ENCODE measurements at places on chromosomes 12 and 14.

DNA sequence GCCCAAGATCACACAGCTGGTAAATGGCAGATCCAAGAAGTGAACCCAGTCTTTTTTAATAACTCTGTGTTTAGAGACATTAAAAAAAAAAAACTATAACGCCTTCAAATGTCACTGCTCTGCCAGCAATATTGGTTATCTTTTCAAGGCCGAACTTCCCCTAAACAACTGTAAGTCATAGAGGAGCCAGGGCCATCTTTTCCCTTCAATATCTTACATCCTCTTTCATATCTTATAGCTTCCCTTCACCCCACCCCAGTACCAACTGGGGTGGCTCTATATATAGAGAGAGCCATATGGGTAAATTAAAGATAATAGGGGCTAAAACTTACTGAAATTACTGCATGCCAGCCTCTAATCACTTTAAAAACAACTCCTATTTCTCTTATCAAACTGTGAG, 100.2 kb downstream of the STAB2 start:
- no peak for DNase-seq

DNA sequence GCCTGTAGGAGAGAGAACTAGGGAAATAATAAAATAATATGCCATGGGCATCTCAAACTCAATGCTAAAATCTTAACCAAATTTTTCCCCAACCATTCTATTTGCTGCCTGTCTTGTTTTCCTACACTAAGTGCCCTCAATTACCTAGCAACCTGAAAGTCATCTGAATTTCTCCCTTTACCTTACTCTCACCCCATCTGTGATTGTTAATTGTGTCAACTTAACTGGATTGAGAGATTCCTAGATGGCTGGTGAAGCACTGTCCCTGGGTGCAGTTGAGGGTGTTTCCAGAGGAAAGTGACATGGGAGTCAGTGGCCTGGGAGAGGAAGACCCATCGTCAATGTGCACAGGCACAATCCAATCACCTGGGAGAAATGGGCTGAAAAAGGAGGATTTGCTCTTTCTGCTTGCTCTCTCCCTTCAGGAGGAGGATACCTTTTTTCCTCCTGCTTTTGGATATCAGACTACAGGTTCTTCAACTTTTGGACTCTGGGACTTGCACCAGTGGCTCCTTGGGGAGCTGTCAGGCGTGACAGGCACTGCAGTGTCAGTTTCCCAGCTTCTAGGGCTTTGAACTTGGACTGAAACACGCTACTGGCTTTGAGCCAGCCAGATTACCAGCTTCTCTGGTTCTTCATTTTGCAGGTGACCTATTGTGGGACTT, 100.1 kb downstream of the PPP1R12A start:
- no peak for DNase-seq

DNA sequence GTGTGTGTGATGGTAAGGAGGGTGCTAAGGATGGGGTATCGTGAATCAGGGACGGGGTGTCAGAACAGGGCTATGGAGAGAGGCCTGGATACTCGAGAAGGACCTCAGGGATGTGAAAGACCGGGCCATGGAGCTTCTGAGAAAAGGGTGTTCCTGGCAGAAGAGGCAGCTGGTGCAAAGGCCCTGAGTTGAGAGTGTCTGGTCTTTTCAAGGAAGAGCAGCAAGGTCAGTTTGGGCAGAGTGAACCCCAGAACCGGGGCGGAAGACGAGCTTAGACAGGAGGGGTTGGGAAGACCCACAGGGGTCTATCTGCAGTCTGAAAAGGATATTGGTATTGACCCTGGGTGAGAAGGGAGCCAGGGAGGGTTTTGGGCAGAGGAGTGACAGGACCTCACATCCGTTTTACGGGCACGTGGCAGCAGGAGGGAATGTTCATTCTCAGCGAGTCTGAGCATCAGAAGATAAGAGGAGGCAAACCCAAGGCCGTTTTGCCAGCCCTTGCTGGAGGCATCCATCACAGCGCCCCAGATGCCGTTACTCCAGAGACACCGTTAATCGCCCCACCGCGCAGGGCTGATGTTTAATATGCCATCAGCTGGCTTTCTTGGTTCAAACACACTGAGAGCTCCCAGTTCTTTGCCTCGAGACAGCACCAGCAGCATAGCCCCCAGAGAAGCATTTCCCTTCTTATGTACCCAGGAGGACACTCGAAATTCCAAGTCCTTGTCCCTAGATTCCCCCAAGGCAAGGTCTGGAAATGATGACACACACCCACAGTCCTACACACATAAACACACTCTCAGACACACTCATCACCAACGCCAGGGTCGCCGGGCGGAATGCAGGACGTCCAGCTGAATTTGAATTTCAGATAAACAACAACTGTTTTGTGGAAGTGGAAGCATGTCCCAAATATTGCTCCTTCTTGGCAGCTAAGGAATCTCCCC, 41.4 kb upstream of the EML1 start:
- DNase-seq: no peak

DNA sequence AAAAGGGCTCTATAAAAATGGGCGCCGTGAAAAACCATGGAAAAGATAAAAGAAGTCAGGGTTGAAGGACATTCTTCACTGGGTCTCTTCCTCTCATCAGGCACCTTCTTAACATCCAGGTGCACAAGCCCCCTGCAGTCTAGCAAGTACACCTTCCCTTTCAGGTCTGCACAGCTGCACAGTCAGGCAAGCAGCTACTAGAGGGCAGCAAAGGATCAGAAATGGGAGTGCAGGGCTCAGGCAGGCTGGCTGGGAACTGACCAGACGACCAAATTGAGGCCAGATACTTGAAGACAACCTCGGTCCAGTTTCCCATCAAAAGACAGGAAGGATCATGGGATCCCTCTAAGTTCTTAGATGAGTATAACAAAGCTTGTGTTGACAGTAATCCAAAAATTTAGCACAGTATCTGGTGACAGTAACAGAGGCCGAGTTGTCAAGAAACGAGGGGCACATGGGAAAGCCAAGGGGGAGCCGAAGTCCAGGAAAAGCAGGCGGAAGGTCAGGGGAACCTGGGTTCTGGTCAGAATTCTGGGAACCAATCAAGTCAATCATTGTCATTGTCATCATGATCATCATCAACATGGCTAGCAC, 10.1 kb upstream of the GRIP1 start:
- DNase-seq: peak; percentile 25

DNA sequence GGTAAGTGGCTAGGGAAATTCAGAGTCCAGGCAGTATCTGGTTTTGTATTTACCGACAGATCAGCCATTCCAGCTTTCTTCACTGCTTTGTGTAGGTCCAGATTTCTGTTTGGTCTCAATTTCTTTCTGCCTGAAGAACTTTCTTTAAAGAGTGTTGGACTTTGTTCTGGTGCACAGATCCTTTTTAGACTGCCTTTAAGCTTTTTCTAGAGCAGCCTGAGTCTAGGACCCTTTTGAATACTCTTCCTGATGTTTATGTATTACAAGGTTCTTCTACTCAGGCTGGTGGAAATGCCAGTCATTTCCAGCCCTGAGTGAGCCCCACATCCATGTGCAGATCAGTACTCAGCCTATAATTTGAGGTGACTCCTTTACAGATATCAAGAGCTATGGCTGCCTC, 54.7 kb downstream of the DAAM1 start:
- no peak for DNase-seq

DNA sequence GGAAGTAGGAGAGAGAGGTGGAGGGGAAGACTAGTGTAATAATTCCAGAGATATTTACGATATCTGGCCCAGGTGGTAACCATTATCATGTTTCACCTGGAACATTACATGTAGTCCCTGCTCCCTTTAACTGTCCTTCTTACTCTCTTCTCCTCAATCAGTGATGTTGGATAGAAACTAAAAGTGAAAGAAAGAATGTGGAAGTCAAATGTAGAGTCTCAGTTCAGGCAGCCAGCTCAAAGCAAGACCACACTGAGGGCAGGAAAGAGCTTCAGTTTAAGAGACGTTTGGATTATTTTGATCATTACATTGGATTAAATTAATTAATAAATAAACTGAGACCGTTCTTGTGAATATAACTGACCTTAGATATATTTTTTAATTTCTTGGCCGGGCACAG, 594.4 kb downstream of the FLRT2 start:
- no peak for DNase-seq

- DNase-seq: no peak
Measured at GRCh38 chr12:50069539-50069938, 12.1 kb downstream of the ASIC1 start.

DNA sequence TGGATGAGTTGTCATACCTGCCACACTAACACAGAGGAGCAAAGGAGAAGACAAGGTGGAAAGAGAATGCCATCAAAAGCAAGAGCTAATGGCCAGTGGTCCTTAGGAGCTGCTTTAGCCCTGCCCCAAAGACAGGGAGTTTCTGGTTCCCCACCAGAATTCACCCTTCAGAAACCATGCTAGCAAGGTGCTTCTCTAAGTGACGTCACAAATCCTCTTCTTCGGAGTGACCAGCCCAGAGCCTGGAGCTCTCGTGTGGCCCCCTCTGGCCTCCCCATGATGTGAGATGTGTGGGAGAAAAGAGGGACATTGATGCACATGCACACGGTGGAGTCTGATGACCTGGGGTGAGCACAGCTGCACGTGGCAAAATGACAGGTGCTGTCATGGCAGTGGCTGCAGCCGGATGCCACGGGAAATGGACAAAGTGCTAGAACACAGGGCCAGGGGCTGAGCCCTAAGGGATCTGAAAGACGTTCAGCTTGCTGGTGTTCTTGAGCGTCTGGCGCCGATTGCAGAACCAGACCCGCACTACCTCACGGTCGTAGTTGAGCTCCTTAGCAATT, 16.9 kb upstream of the TFCP2 start:
- no peak for DNase-seq

- peak; percentile 17 for DNase-seq
Measured at GRCh38 chr14:31592631-31593030, 31.4 kb downstream of the NUBPL start.

GRCh38 chr12:127830065-127830460, 436.9 kb upstream of the TMEM132C start:
- no peak for DNase-seq
